ENCODE measurements at places on chromosomes 4 and X.

GRCh38 chr4:183830438-183830985, 74.6 kb upstream of the STOX2 start:
- no peak for DNase-seq

GRCh38 chr4:89616382-89616781, 220.6 kb downstream of the SNCA start:
- no peak for DNase-seq

- DNase-seq: no peak
Measured at GRCh38 chrX:20965270-20966044, 408.8 kb upstream of the CNKSR2 start.

GRCh38 chr4:69787879-69788278, 27.5 kb upstream of the SULT1B1 start:
- no peak for DNase-seq

DNA sequence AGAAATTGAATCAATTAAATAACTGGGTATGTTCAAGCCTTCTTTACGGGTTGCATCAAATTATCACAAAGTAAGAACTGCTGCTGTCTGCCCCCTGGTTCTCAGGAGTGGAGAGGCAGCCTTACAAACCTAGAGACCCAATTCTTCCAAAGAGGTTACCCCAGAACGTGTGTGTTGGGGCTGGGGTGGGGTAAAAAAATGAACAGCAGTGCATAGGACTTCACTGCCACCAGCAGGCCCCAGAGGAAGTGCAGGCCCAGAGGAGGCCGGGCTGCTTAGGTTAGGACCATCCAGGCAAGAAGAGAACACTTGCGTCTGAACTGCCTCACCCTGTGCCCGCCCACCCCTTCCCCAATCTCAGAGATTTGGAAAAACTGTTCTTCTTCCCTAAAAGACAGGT, 1.5 kb upstream of the NWD2 start:
- DNase-seq: no peak

DNA sequence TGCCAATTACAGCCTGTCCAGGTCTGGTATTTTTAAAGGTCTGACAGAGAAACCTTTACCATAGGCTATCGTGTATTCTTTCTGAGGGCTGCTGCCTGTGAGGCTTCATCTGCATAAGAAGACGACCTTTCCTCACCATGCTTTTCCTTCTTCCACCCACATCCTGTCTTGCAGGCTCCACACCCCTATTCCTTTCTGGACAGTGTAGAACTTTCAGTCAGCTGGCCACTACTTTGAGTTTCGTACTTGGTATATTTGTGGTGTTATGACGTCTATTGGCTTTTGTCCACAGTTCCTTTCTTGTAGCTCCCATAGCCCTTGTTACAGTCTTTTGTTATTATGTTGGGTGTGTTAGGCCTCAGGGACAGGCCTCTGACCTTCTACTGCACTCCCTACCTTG, 311.4 kb downstream of the RAPGEF2 start:
- no peak for DNase-seq

- no peak for DNase-seq
Measured at GRCh38 chr4:36332023-36332781, 50.8 kb downstream of the DTHD1 start.

- no peak for DNase-seq
Measured at GRCh38 chrX:1442016-1442665, 10.6 kb downstream of the ASMTL start.

GRCh38 chr4:113784497-113785250, 23.1 kb upstream of the CAMK2D start:
- no peak for DNase-seq

DNA sequence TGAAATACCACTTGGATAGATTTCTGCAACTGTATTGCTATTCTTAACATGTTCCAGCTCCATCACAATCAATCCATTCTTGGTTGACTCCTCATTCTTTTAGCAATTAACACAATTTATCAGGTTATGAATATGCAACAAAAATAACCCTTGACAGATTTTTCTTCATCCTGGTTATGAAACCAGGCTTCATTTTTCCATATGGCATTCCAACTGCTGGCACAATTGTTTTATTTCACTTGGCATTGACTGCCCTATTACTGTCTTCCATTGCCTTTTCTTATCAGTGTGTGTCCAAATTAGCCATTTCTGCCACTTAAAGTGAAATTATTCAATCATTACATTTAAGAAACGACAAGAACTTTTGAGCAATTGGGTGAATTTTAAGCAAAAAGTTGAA, 388.8 kb upstream of the EPHA5 start:
- DNase-seq: no peak

- no peak for DNase-seq
Measured at GRCh38 chrX:2324151-2324550, 176.6 kb downstream of the DHRSX start.

- no peak for DNase-seq
Measured at GRCh38 chr4:3184725-3185124, 64.2 kb upstream of the MSANTD1 start.

- DNase-seq: no peak
Measured at GRCh38 chrX:86002076-86002896, 45.1 kb downstream of the CHM start.

DNA sequence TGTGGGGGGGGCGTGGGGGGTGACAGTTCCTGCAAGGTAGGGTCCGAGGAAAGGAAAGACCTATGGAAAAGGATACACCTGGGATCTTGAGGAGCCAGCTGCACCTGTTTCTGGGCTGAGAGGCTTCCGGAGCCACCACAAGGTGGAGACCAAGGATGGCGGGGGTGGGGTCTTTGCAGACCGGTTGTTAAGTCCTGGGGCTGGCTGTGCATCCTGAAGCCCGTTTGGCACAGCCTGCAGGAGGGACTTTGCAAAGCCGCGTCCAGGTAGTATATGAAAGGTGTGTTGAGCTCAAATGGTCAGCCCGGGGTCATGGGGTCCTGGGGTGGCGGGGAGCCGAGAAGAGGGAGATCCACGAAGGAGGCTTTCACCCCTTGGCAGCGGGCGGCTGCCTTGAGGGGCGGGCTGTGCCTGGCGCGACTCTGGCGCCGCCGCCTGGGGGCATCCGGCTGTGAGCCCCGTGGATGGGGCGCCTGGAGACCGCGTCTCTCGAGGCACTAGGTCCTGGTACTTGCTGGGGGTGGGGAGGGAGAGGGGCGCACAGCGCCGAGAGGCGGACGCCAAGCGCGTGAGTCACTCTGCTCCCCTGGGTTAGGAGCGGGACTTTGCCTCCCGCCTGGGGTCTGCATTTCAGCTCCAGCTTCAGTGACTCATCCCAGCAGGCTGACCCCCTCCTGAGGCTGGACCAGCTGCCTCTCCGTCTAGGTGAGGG, 58.2 kb upstream of the DYNLT3 start:
- DNase-seq: no peak

DNA sequence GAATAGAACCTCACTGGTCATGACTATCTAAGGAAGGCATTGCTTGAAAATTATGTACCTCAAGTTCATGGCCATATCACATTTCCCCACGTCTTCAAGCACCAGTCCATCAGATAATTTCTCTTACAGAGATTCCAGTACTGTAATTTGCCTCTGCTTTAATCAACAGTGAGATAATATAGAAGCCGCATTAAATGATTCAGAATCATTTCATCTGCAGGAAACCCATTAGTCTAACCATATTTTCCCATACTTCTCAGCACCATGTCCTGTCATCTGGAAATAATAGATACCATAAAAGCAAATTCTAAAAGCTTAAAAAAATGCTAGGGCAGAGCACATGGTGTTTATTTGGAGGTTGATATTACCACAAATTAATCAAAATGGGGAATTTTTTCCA, 310.3 kb upstream of the SLIT2 start:
- DNase-seq: no peak
